ENCODE measurements at places on chromosomes 5 and 9.

- no peak for DNase-seq
These were observed 32.8 kb downstream of the ASS1 start for GRCh38 chr9:130477564-130477963.

DNA sequence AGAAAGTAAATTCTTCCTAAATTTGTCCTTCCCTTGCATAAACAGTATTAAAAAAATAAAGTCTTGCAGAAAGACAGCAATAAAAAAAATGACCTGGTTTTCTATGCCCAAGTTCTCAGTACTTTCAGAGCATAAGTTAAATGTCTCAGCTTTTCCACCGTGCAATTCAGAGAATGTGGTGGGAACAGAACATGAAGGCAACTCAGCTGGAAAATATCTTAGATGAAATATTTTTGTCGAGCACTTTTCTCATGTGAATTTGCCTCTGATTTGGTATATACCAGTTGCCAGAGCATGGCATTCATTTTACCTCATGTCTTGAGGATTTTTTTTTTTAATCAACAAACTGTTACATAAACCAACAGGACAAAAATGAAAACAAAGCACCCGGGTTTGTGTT lies 176.1 kb downstream of the CETN3 start:
- DNase-seq, result no peak

GRCh38 chr9:33452828-33453271 lies 5.5 kb upstream of the AQP3 start:
- peak; percentile 24 for DNase-seq

DNA sequence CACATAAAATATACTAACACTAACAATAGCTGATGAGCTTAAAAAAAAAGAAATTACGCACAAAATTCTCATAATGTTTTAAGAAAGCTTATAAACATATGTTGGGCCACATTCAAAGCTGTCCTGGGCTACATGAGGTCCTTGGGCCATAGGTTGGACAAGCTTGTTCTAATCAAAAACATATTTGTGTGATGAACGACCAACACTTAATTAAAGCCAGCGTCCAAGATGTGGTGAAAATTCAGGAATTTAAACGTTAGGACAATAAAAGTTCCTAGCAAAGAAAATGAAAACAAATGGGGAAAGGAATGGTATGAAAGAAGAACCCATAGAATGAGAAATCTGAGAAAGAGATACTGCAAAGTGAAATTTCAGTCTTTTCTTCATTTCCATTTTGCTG lies 429.6 kb upstream of the DMAC1 start:
- no peak for DNase-seq

DNA sequence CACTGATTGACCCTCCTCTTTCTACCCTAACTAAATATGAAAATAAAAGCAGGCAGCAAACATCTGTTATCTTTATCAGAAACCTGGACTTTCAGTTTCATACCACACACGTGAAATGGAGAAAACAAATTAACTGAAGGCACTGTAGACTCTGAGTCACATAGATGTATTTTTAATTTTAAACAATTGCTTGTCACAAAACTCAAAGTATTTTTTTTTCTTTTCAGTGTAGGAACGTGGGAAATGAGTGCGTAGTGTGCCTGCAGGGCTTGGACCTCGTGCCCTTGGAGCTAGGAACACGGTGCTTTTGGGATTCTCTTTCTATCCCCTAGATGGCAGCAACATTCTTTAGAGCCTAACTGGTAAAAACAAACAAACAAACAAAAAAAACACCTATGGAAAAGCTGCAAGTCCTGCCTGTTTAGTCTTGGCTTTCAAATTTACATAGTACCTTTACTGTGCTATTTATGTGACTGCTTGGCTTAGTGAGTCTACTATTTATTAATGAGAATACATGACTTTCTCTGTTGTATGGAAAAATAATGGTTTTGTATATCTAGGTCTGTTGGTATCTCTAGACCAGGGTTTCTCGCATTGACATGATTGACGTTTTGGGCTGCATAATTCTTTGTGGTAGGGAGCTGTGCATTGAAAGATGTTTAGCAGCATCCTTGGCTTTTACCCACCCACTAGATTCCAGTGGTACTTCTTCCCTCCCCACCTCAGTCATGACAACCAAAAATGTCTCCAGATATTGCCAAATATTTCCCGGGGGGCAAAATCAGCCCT lies 16.8 kb upstream of the ACTBL2 start:
- no peak for DNase-seq

- no peak for DNase-seq
These were observed 486 bp downstream of the NPDC1 start for GRCh38 chr9:137045294-137046087.

- DNase-seq, result no peak
These were observed 216.2 kb upstream of the S1PR3 start for GRCh38 chr9:88775037-88775471.

DNA sequence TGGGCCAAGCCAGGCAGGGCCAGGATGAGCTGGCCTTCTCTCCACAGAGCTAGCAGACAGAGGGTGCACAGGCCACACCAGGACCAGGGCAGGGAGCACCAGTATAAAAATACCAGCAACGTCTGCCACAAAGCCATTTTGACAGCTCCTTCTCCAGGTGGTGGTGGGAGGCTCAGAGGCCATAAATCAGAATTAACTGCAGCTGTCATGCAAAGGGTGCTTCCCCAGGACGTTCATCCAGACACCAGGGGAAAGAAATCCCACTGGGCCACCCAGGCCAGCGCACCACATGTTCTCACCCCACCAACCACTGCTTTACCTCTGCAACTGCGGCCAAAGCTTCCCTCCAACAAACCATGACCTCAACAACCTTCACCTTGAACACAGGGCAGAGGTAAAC lies 403.7 kb upstream of the TRPC7 start:
- DNase-seq, result no peak

DNA sequence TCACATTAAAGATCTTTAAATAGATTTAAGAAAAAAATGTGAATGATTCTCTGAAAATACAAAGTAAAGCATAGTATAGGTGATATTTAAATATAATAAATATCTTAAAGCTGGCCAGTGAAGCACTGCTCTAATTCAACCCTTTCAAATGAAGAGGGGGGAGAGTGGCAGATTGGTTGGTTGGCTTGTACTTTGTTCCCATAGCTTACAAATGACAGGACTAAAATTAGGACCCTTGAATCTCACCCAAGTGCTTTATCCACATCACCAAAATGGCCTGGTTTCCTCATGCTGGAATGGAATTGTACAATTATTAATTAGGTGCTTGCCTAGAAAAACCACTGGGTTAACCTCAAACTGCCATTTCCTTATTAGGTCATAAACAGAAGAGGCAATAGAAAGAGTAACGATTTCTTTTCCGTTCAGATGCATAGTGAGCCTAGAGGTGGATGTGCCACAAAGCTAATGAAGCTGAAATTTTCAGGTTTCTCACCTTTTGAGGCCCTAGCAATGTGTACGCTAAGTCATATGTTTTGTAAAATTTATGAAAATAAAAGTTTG lies 354.5 kb upstream of the CDH6 start:
- DNase-seq, result no peak

- DNase-seq, result no peak
These were observed 152.2 kb downstream of the GABBR2 start for GRCh38 chr9:98556511-98556910.

DNA sequence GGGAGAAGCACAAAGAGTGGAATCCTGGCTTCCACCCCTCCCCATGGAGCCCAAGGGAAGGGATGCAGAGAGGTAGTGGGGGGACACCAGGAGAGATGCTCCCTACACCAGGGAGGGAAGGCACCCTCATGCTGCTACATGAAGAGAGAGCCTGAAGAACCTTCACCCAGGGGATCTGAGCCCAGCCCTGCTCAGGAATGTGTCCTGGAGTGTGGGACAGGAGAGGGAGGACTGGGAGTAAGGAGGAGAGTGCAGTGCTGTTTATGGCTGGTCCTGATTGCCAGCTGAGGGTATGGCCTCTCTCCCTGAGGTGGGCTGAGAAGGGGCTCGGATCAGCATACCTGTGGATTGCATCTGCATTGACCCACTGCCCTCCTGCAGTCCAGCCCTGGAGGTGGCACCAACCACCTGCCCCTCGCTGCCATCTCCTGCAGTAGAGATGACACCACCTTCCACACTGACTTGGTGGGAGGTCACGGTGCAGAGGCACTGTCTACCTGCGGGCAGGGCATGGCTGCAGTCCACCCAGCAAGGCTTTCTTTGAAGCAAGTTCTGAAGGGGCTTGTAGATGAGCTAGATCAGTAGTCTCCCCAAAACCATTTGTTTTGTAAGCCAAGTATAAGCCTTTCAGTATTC lies 114.9 kb upstream of the SLC25A48 start:
- no peak for DNase-seq

GRCh38 chr9:20518737-20519136 lies 103.6 kb downstream of the MLLT3 start:
- DNase-seq, result no peak

GRCh38 chr9:10026443-10026984 lies 586.3 kb downstream of the PTPRD start:
- no peak for DNase-seq
